ENCODE measurements at places on chromosomes 4 and X.
A peak's percentile ranks its signal among the peaks of the same experiment; 100 is the strongest.

DNA sequence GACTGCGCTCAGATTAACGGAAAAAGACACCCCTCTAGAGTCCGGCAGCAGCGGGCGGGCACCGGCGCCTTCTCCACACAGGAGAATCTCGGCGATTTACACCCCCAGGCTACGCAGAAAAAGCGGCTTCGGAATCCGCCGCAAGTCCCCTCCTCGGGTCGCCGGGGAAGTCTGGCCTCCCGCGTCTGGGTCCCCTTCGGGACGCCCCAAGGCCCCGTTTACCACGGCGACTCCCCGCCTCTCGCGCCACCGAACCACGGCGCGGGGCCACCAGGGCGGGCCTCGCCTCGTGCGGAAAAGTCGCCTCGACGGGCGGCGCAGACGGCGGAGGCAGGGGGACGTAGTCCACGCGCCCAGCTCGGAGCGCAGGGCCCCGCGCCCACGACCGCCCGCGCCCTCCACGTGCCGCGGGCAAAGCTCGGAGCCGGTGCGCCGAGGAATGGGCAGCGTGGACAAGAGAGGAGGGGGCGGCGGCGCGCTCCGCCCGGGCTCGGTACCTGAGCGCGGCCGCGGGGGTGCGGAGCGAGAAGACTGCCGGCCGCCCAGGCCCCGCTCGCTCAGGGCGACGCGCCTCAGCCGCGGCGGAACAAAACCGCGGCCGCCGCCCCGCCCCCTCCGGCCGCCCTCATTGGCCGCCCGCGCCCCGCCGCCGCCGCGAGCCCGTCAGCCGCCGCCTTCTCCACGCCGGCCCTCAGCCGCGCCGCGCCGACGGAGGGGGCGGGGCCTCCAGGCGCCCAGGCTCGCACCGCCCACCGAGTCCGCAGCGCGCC lies at the start of gene FAM53A:
TSS of gene FAM53A (minus strand) at position 578 of the 770 bp plus-strand sequence. CDS start 15,572 bp downstream, outside the sequence.
- peak; percentile 92 for DNase-seq

DNA sequence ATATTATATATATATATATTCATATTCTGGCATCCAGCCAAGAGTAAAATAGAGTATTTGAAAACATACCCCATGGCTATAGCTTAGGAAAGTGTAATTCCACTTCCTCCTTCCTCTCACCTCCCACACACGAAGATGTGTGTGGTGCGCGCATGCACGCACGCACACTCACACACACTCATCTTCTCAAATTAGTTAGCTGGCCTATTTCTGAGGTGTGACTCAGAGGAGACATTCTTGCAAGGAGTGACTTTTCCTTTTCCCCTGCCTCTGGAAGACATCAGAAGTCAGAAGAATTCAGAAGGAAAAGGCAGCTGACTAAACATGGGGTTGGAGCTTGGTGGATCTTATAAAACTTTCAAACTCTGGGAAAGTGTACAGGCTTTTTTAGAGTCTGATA lies 8.8 kb downstream of the ENPEP start:
- DNase-seq: no peak

GRCh38 chr4:188942606-188943005 lies 803.4 kb downstream of the TRIML1 start:
- no peak for DNase-seq

GRCh38 chr4:25862411-25863346 lies at the start of gene SEL1L3:
SEL1L3 (minus strand) TSS chr4:25862988; CDS start chr4:25862836, 152 bp downstream.
- peak; percentile 52 for DNase-seq

DNA sequence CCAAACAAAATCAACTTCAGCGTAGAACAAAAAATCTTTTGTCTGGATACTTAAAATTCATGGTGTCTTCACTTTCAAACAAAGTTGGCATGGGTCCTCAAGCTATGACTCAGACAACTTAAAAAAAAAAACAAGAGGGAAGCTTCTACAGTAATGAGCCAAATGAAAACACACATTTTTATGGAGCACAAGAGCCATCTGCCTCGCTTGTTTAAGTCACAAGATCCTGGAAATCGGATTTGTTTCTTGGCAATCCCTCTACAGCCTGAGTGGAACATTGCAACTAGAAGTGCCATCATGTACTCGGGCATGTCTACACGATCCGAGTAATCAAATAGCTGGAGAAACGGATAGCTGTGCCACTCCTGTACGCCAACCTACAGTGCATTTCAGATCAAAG lies 22.6 kb downstream of the LAMP2 start:
- DNase-seq: no peak

GRCh38 chr4:112944006-112944405 lies 105.4 kb upstream of the ANK2 start:
- DNase-seq: no peak

GRCh38 chr4:45701621-45702020 lies 422.2 kb downstream of the GABRG1 start:
- no peak for DNase-seq

GRCh38 chrX:140298960-140299825 lies 205.7 kb downstream of the SOX3 start:
- DNase-seq: no peak

GRCh38 chr4:147727476-147728028 lies 4.3 kb upstream of the ARHGAP10 start:
- DNase-seq: no peak
